ENCODE measurements at places on chromosomes 7 and 10.

GRCh38 chr7:71272509-71273490 lies 140.9 kb downstream of the GALNT17 start:
- DNase-seq: no peak

GRCh38 chr10:4243651-4244050 lies 458.6 kb upstream of the KLF6 start:
- DNase-seq: no peak

- DNase-seq: no peak
Observed at GRCh38 chr10:60950300-60950699, 6.3 kb upstream of the RHOBTB1 start.

DNA sequence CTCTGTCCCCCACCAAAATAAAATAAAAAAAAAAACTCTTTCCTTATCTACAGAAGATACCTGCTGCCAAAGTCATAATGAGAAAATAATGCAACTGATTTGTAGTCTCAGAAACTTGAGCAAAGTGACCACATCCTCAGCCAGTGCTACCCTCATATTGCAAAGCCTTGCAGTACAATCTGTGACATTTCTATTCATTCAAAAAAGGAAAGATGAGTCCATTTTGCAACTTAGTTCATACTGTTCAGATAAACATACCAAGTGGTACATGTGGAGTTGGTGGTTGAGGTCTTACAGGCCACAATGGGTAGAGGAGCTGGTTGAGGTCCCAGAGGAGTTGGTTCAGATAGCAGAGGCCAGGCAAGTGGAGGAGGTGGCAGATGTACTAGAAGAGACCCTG lies 6.5 kb upstream of the EIF5AL1 start:
- DNase-seq: no peak

Measured in nucleus accumbens (tissue), 56 donors.